K562 (cell line): ENCODE measurements at places on chromosomes 3 and 15.

DNA sequence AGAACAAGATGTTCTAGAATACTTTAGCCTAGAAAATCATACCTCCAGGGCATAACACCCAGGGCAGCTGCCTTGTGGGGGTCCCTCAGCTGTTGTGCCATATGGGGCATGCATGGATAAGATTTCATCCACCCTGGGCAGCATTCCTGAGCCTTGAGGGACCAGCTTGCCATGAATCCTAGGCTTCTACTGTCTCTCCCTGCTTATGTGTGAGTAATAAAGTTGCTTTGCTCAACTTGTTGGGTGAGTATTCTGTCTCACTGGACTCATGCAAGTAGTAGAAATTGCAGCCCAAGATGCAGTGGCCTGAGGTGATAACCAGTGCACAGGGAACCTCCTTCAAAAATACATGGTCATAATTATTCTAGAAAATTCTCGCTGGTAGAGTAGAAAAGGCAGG lies 52.1 kb upstream of the EPHB1 start:
- no peaks in the 10 kb centered on the region for H3K36me3 ChIP-seq
- no peak overlapping the region for H3K27ac ChIP-seq
- no peaks in the 10 kb centered on the region; the same call in 2 of the 3 replicates for H3K27me3 ChIP-seq
- DNase-seq = no peak
- no peak overlapping the region for H3K4me3 ChIP-seq
- no peaks in the 10 kb centered on the region for H3K4me1 ChIP-seq

GRCh38 chr3:52442409-52443267 lies 2.3 kb downstream of the SEMA3G start:
- H3K27me3 ChIP-seq = no peaks in the 10 kb centered on the region
- DNase-seq = no peak
- no peaks in the 10 kb centered on the region for H3K4me1 ChIP-seq
- no peak overlapping the region for H3K27ac ChIP-seq

- H3K27ac ChIP-seq = no peak overlapping the region
- H3K4me3 ChIP-seq = no peak overlapping the region
- no peak for DNase-seq
- H3K36me3 ChIP-seq = no peaks in the 10 kb centered on the region
- peaks cover 54% of the 10 kb centered on the region for H3K27me3 ChIP-seq
Observed at GRCh38 chr15:78991476-78991875, 46.6 kb upstream of the CTSH start.

GRCh38 chr15:92882697-92883162 lies 17.4 kb upstream of the CHD2 start:
- peak overlapping the region; percentile 86 for H3K27ac ChIP-seq
- peak overlapping the region; percentile 91 for H3K4me3 ChIP-seq
- DNase-seq = no peak
- peaks cover 40% of the 10 kb centered on the region for H3K36me3 ChIP-seq
- peaks cover 37% of the 10 kb centered on the region for H3K4me1 ChIP-seq

DNA sequence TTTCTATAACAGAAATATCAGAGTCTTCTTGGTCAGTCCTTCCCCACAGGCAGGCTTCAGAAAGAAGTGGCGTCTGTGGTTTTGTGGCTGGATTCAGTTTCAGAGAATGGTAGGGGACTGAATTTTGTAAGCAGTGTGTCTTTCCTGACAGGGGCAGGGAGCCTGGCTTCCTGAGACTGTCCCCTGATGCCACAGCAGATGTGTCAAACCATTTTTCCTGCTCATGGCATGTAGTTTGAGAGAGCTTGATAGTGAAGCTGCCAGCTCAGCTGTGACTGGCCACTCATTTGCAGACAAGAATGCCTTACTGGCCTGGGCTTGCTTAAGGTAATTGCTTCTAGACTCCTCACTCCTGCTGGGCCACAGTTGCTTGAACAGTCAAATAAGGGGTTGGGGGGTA lies 26.4 kb downstream of the LARS2 start:
- H3K27me3 ChIP-seq = no peaks in the 10 kb centered on the region
- no peak overlapping the region for H3K27ac ChIP-seq

- no peak overlapping the region for H3K27ac ChIP-seq
- no peaks in the 10 kb centered on the region for H3K36me3 ChIP-seq
- no peak for DNase-seq
- H3K27me3 ChIP-seq = no peaks in the 10 kb centered on the region
Observed at GRCh38 chr3:188583341-188584161, 429.6 kb downstream of the LPP start.

GRCh38 chr3:107412376-107412775 lies 35.1 kb downstream of the CCDC54 start:
- no peak overlapping the region for H3K27ac ChIP-seq
- no peak overlapping the region for H3K4me3 ChIP-seq
- no peaks in the 10 kb centered on the region for H3K4me1 ChIP-seq
- no peaks in the 10 kb centered on the region for H3K27me3 ChIP-seq
- H3K36me3 ChIP-seq = no peaks in the 10 kb centered on the region

GRCh38 chr15:100920516-100921135 lies 1.5 kb downstream of the LRRK1 start:
- H3K27ac ChIP-seq = no peak overlapping the region
- H3K36me3 ChIP-seq = no peaks in the 10 kb centered on the region
- peaks cover 63% of the 10 kb centered on the region for H3K27me3 ChIP-seq
- no peak overlapping the region for H3K4me3 ChIP-seq
- no peak for DNase-seq

GRCh38 chr3:103210583-103210982 lies 775.8 kb downstream of the ZPLD1 start:
- H3K4me3 ChIP-seq = no peak overlapping the region
- no peaks in the 10 kb centered on the region for H3K36me3 ChIP-seq
- DNase-seq = no peak
- H3K27ac ChIP-seq = no peak overlapping the region
- no peaks in the 10 kb centered on the region for H3K27me3 ChIP-seq

- H3K4me1 ChIP-seq = no peaks in the 10 kb centered on the region
- no peak within 1 kb of the TSS for H3K4me3 ChIP-seq
- H3K36me3 ChIP-seq = no peaks in the 10 kb centered on the region
- H3K27me3 ChIP-seq = no peaks in the 10 kb centered on the region
- no peak for DNase-seq
Observed at GRCh38 chr3:121894301-121894990, at the start of gene SLC15A2. SLC15A2 (plus strand) TSS chr3:121894401; CDS start chr3:121894477, 76 bp downstream.

- no peaks in the 10 kb centered on the region; the same call in 2 of the 3 replicates for H3K4me1 ChIP-seq
- no peak for DNase-seq
- H3K27me3 ChIP-seq = peaks cover 23% of the 10 kb centered on the region
- H3K27ac ChIP-seq = no peak overlapping the region
- no peaks in the 10 kb centered on the region for H3K36me3 ChIP-seq
- H3K4me3 ChIP-seq = no peak overlapping the region
Observed at GRCh38 chr3:170480111-170480510, 61.4 kb downstream of the CLDN11 start.

- no peak for DNase-seq
- no peak overlapping the region; the same call in 1 of the 3 replicates for H3K27ac ChIP-seq
- peaks cover 84% of the 10 kb centered on the region for H3K36me3 ChIP-seq
- no peak overlapping the region for H3K4me3 ChIP-seq
- H3K27me3 ChIP-seq = no peaks in the 10 kb centered on the region
Observed at GRCh38 chr3:152444029-152444641, 175.4 kb downstream of the MBNL1 start.

GRCh38 chr15:73959012-73959581 lies 32.8 kb downstream of the LOXL1 start:
- no peak for DNase-seq
- H3K27ac ChIP-seq = no peak overlapping the region
- H3K36me3 ChIP-seq = no peaks in the 10 kb centered on the region
- peaks cover 41% of the 10 kb centered on the region for H3K27me3 ChIP-seq
- no peak overlapping the region for H3K4me3 ChIP-seq
- H3K4me1 ChIP-seq = no peaks in the 10 kb centered on the region

DNA sequence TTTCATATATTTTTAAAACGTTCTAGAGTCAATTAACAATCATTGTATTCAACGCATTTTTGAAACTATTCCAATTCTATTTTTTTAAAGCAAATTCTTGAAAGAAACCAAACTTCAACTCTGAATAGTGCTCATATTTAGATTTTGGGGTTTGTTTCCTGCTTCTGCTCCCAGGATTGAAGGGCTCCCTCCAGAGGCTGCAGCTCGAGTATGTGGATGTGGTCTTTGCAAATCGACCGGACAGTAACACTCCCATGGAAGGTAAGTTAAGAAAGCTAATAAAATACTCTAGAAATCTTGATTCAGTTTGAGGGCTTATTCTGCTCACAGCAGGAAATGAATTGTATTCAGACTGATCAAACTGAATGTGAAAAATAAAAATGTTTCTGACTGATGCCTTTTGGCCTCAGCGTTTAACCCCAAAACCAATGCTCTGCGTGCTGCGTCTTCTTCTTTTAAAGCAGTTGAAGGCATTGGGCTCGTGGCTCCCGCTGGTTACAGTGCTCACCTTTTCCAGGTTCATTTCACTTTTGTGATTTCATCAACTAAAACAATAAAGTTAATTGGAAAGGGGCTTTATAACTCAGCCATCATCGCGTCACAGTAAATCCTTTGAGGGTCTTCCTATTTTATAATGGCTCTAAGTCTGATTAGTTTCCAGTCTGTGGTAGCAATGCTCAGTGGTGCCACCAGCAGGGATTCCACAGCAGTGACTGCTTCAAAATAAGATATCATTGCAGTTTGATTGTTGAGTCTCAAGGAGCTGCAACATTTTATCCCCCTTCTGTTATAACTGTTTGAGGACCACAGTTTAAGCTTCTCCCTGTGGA lies 80.1 kb downstream of the SSR3 start:
- H3K4me1 ChIP-seq = peaks cover 2% of the 10 kb centered on the region; the same call in 2 of the 3 replicates
- peak overlapping the region; percentile 17 for H3K4me3 ChIP-seq
- no peaks in the 10 kb centered on the region for H3K27me3 ChIP-seq
- peak; percentile 23 for DNase-seq
- peak overlapping the region; percentile 31; the same call in 1 of the 3 replicates for H3K27ac ChIP-seq
- H3K36me3 ChIP-seq = no peaks in the 10 kb centered on the region

DNA sequence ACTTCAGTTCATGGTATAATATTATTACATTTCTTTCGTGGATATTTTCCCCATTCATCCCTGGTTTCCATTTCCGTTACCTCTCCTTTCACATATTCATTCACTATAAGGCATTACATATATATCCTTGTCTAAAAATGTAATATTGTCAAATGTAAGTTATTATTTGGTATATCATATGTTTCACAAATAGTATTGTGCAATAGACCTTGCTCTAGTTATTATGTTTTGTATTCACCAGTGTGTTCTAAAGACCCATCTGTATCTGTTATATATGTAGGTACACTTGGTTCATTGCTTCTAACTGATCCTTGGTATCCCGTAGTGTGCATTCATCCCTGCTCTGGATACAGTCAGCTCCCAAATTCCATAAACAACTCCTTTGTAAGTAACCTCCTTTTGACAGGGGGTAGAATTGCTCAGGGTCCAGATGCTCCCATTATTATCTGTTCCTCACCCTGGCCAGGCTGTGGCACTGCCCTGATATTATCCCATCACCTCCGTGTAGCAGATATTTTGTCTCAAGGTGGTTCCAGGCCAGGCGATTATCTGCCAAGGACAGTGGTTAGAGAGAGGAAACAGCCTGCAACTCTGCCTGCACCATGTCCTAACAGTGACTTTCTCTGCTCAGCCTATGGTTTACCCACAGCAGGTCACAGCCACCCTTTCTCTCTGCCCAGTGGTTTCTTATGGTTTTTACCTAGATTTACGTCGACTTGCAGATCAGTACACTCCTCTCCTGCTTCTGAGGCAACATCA lies 29.2 kb downstream of the PAQR9 start:
- no peak overlapping the region for H3K4me3 ChIP-seq
- peaks cover 10% of the 10 kb centered on the region for H3K4me1 ChIP-seq
- DNase-seq = no peak
